ENCODE measurements at places on chromosomes 3 and 15.

DNA sequence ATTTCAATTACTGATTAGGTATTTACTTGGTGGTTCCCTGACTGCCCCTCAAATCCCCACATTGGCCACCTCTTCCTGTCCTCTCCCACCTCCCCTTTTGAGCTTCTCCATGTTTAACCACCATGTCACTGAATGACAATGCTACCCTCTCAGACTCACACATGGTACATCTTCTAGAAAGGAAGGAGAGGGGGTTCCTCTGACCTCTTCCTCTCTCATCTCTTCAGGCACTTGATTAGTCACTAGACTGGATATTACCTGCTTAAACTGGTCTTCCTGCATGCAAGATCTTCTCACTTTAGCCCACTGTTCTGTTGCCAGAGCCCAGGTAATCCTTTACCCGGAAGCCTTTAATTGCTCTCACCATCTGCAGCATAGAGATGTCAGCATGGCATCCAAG, 64.9 kb downstream of the DIPK2A start:
- DNase-seq: no peak

DNA sequence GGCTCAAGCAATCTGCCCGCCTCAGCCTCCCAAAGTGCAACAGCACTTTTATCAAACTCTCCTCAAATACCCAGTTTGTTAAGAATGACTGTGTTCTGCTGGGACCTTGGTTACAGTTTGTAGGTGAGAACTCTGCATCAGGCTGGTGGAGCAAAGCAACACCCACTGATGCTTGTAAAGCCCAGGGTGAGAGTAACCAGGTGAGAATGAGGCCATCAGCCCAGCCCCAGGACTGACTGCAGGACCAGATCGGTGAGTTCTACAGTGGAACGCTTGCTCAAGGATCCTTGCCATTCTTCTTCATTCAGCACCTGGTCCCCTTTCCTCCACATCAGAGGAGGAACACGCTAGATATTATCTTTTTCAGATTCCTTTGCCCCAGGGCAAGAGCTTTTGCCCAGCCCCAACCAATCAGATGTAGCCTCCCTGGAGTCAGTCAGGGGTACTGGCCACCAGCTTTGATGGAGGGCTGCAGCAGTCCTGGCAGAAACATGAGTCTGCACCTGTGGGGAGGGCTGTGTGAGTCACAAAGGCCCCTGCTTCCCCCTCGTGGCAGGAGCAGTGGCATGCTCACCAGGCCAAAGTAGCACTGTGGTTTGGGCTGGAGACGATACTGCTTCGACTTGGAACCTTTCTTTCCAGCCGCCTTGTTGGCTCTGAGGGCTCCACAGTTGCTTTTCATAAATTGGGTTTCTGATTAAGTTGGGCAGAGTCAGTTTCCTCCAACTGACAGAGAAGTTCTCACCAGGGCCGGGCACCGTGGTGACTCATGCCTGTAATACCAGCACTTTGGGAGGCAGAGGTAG, 3.5 kb upstream of the SHISA5 start:
- no peak for DNase-seq

GRCh38 chr3:102141096-102141927, 292.0 kb downstream of the NFKBIZ start:
- DNase-seq: no peak

DNA sequence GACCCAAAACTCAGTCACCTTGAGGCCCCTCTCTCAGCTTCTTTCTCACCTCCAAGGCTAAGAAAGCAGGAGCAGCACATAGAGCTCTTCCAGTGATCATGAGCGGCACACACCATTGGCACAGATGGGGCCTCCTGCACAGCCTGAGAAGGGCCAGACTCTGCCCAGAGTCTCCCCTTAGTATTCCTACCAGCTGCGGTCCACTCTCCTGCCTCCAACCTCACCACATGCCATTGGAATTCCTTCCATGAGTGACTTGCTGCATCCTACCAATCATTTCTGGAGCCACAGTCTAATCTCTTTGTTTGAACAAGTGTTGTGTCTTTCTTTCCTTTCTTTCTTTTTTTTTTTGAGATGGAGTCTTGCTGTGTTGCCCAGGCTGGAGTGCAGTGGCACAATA, 39.3 kb downstream of the CDCP1 start:
- no peak for DNase-seq

DNA sequence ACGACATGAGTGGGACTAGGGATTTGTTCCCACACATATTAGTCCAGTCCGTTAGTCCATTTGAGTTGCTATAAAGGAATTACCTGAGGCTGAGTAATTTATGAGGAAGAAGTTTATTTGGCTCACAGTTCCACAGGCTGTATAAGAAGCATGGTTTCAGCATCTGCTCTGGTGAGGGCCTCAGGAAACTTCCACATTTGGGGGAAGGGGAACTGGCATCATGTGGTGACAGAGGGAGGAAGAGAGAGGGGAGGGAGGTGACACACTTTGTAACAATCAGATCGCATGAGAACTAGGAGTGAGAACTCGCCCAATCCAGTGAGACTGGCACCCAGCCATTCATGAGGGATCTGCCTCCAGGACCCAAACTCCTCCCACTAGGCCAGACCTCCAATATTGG, 769.9 kb upstream of the ROBO1 start:
- DNase-seq: no peak

- DNase-seq: no peak
Measured at GRCh38 chr3:149437710-149438109, 36.8 kb upstream of the TM4SF4 start.

DNA sequence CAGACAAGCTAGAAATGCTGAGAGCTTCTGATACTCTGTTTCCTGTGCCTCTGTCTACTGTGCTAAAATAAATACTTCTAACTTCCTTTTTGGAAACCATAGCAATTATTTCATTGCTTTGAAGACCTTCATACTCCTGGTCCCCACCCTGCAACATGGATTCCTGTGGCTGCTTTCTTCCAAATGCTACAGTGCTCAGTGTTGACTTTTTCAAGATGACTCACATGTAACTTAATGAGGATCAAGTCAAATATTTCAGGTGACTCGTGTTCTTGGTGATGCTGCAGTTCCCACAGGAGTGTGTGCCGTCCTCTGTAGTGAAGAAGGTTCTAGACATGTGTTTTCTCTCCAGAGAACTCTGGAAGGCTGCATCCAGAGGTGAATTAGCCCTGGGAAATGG, 288.6 kb downstream of the CLSTN2 start:
- DNase-seq: no peak

DNA sequence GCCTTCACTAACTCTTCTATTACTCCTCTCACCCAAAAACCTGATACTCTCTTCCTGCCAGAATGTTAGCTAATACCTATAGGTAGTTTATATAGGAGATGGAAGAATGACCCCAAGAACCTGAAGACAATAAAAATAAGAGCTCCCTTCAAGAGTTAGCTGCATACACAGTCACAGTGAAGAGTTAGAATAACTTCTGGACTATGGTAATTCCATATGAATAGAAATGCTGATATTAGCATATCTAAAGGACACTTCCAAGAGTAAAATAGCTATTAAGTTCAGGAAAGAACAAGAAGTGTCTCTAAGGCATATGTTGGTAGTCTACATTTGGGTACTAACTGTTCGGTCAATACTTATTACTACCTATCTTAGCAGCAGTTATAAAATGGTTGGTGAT, 134.2 kb downstream of the VGLL3 start:
- no peak for DNase-seq

- no peak for DNase-seq
Measured at GRCh38 chr3:129673897-129674797, 67.7 kb upstream of the PLXND1 start.

GRCh38 chr3:151630938-151631441, 102.7 kb upstream of the AADACL2 start:
- DNase-seq: no peak

DNA sequence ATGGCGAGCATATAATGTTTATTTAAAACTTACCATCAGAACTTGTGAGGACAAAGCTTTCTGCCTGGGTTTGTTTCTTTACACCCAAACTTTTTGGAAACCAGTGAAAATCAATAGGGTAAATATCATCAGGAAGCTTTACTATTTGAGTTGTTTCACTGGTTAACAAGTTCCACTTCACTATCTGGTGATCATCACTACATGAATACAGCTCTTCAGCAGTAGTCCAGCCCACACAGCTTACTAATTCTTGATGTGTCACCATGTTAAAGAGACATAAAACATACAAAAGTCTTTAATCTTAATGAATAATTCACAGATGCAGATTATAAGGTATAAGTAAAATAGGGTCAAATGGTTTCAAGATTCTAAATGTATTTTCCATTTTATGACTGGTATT, 17.6 kb downstream of the IFT80 start:
- no peak for DNase-seq

GRCh38 chr15:52496776-52497470, 31.8 kb downstream of the MYO5A start:
- DNase-seq: no peak

- DNase-seq: no peak
Measured at GRCh38 chr3:184506561-184506991, 55.0 kb upstream of the EPHB3 start.

DNA sequence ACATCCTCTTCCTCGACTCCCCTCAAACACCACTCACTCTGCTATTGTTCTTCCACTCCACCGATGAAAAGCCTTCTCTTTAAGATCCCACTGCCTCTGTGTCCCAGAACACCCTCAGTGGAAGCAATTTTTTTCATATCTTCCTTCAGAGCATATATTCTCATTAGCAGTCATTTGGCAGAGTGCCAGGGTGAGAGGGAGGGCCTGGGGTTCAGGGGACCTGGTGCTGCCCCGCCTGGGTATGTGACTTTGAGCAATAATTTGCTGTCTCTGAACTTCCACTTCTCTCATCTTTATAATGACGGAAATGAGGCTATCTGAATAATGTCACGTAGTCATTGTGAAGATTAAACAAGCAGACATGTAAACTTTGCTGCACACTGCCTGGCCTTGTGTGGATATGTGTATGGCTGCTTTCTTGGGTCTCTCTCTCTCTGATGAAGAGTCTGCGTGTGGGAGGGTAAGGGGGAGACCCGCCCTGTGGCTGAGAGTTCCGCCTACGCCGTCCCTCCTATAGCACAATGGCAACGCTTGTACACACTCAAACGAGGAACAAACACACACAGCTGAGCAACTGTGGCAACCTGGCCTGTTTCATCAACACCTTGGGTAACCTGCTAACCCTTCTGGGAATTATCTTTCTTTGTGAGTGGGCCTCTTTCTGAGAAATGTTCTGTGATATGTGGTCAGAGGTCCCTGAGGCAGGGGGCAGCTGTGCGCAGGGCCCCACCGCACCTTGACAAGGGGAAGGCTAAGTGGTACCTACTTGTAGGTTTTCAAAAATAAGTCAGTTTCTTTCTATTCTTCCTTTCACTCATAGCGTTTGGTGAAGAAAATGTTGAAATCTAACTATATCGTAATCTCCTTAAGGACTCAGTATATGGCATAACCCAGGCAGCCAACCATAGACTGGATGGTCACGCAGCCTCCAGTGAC, 369.8 kb downstream of the SV2B start:
- no peak for DNase-seq

- no peak for DNase-seq
Measured at GRCh38 chr3:72537448-72537847, 310.8 kb downstream of the SHQ1 start.

DNA sequence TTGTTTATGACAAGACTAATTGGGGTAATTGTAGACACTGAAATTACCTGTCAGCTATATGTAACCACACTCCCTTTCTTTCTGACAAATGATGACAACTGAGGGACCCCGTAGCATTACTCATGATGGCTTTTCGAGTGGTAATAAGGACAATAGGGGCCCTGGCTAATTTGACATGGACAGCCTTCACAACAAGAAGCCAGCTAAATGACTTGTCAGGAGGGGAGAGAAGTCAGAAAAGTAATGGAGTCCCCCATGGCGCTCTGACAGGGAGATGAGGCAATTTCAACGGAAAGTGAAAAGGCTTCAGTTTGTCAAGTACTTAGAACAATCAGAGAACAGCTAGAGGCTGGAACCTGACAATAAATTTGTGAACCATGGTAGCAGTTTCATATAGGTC, 177.3 kb downstream of the CDIN1 start:
- no peak for DNase-seq

GRCh38 chr3:46449755-46450552, 14.8 kb downstream of the LTF start:
- no peak for DNase-seq

- DNase-seq: no peak
Measured at GRCh38 chr3:120824613-120825012, 82.1 kb downstream of the GTF2E1 start.

DNA sequence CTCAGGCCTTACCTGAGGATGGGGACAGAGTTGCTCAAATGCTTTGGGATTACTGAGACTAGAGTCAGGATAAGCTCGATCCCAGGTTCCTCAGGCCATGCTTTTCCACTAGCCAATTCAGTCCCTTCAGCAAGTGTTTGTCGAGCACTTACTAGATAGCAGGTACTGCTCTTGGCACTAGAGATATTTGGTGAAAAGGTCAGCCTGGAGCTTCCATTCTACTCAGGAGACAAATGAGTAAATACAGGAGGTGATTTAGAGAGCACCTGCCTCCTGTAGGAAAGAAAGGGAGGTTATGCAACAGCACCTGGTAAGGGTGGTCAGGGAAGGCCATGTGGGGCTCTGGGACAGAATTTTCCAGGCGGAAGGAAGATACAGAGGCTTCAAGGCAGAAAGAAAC, 99.9 kb downstream of the CACNA1D start:
- DNase-seq: peak; percentile 54

GRCh38 chr15:77851691-77852090, 219.0 kb upstream of the LINGO1 start:
- DNase-seq: peak; percentile 10

- DNase-seq: no peak
Measured at GRCh38 chr15:40807888-40808461, 702 bp upstream of the DNAJC17 start.

GRCh38 chr3:99711351-99711750, 73.0 kb downstream of the COL8A1 start:
- no peak for DNase-seq

DNA sequence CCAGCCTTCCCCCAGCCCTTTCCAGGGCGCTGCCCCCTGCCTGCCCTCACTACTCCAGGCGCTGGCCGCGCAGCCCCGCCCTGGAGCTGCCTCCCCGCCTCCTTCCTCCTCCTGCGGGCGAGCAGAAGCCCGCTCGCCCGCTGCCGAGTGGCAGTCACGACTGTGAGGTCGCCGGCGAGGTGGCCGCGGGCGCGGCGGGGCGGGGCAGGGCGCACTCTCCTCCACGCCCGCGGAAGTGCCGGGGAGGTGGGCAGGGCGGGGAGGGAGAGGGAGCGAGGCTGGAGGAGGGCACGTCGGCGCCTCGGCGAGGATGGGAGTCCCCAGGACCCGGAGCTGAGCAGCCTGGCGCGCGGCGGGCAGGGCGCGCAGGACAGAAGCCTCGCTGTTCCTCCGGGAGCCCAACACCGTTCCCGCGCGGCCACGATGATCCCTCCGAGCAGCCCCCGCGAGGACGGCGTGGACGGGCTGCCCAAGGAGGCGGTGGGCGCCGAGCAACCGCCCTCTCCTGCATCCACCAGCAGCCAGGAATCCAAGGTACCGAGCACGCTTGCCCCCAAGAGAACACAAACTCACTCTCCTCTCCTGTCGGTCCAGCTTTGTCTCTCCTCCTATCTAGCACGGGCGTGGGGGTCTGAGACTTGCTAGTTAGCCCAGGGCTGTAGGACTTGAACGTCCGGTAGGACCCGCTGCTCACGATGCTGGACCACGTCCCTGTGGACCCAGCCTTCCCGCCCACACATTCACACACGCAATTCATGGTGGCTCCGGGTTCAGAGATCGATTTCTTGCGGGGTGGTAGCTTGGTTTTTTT, at the start of gene STAC:
Gene STAC, plus strand, starts transcription at position 284 of the 811 bp plus-strand sequence. Its CDS starts 140 bp downstream, at position 424.
- DNase-seq: no peak

All from NCI-H2029 treated with DMSO at 0.1 percent for 48 hours (cell line).